NCI-H2171 (cell line): ENCODE measurements at places on chromosomes 6 and 20.

- DNase-seq: no peak
Measured at GRCh38 chr6:7166410-7167293, 58.9 kb downstream of the RREB1 start.

DNA sequence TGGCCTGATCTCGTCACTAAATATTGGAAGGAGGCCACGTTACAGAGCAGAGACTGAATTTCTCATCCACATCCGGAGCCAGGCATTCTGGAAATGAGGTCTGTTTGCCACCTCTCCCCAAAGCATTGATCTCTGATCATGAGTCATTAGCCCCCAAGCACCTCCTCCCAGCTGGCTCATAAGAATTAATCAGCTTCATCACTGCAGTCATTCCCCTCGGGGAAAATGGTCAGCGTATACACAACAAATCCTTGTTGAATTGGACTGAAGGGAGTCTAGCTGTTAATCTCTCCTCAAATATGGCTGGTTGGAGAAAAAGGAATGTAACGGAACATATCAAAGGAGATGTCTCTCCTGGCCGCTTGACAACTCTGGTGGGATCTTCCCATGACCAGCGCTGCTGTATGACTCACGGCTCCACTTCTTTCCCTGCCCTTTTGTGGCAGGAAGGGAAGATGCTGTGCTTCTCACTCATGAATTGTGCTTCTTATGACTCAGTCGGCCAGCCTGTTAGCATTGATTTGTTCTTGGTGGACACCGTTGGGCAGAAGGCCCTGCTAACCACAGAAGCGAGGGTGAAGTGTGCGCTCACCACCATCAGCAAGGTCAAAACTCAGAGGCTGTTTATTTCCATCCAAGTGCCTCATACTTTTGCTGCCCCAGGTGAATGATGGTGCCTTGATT, 76.7 kb downstream of the RNF182 start:
- DNase-seq: no peak

DNA sequence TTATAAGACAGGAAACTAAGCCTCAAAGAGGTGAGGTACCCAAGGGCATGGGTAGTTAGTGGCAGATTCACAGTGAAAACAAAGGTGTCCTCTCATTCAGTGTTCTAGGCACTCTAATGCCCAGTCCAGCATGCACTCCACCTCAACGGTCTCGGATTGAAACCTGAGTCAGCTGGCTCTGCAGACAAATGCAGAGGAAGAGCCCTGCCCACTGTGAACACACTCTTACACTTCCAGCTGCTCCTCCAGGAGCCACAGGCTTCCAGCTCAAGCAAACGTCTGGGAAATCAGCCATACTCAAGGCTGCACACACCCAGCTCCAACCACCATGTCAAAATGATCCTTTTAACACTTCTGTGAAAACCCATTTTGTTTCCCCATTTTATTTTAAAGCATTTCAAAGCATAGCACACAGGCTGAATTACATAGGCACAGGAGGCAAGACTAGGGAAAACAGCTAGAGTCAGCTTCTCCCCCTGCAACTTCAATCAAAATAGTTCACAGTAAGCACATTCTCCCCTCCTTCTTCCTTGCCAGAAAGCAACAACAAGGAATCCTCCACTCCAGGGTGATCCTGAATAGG, 3.0 kb upstream of the IL17A start:
- DNase-seq: no peak

GRCh38 chr6:130724089-130724488, 103.1 kb upstream of the SMLR1 start:
- DNase-seq: no peak

GRCh38 chr6:43964659-43965570, 162.3 kb downstream of the MRPL14 start:
- no peak for DNase-seq

- DNase-seq: no peak
Measured at GRCh38 chr6:35955521-35955920, 34.6 kb upstream of the SRPK1 start.

DNA sequence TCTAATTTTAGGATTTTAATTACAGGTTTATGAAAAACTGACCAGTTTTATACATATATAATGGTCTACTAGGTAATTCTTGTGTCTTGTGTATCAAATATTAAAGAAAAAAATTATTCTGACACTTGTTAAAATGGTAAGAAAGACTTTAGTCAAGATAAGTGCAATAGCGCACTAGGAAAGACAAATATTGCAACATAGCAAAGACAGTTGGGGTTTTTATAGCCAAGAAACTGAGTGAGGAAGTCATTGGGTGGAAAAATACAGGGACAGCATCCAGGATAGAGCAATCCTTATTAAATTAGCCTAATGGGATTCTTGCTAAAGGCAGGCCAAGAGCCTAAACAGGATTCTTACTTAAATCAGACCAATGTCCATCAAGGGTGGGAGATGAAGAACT, 71.1 kb downstream of the ROS1 start:
- no peak for DNase-seq

GRCh38 chr20:58019027-58019849, 209.2 kb downstream of the ANKRD60 start:
- DNase-seq: no peak

DNA sequence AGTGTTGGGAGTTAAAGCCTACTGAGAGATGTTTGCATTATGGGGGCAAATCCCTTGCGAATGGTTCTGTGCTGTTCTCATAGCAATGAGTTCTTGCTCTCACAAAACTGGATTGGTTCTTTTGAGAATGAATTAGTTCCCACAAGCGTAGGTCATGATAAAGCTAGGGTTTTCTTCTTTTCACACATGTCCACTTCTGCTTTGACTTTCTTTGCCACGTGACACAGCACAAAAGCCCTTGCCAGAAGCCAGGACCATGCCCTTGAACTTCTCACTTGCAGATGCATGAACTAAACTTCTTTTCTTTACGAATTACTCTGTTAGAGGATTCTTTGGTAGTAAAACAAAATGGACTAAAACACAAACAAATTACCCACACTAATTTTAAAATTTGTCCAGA, 922.8 kb downstream of the EPHA7 start:
- no peak for DNase-seq

DNA sequence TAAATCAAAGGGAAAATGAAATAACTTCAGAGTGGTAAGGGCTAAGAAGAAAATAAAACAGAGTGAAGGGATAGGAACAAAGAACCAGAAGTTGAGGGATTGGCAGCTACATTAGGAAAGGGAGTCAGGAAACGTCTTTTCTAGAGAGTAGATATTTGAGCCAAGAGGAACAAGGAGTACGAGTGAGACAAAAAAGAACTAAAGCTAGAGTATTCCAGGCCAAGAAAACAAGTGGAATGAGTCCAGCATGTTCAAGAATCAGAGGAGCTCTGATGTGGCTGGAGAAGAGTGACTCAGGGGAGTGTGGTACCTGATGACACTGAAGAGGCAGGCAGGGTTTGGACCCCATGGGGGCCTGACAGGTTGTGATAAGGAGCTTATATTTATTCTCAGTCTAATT, 66.3 kb downstream of the CEP162 start:
- no peak for DNase-seq

DNA sequence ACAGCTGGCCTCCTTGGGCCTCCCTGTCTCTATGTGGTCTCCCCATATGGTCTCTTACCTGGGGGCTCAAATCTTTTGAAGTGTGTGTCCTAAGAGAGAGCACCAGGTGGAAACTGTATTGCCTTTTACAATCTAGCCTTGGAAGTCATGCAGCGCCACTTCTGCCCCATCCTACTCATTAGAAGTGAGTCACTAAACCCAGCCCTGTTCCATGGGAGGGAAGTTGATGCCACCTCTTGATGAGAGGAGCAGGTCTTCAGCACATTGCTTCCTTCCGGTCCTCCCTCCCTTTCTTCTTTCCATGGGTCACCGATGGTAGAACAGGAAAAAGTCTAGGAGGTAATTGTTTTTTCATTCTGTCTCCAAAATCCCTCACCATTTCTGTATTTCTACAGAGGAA, 156.3 kb downstream of the FOXA2 start:
- DNase-seq: no peak

- no peak for DNase-seq
Measured at GRCh38 chr6:157185986-157186385, 137.3 kb downstream of the TMEM242 start.

DNA sequence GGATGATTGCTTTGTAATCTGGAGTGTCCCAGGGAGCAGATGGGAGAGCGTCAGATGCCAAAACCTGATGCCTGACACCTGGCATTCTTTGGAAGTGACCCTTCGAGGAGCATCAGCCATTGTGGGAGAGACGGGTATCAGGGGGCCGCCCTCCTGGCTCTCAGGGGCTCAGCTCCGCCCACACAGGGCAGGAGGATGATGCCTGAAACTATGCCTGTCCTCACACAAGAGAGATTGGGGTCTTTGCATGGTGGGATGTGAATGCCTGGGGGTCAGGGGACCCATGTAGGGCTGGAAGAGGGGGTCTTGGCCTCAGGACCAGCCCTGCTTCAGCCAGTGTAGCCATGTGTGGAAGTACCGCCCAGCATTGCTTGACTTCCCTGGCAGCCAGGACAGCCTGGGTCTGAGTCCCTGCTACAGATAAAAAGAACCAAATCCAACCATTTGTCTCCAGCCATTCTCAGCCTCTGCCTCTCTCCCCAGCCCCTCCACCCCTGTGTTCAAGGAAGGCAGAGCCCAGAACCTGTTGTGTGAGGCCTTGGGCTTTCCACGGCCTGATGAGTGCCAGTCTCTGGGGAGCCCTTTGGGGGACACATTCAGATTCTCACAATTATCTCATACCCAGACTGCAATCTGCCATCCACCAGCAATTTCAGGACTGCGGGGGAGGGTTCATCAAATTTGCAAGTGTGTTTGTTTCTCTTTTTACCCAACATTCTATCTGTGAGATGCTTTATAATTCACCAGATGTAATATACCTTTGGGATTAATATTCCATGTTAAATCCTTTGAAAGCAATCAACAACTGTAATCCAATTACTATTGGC, 371.2 kb downstream of the PREX1 start:
- DNase-seq: peak; percentile 81

DNA sequence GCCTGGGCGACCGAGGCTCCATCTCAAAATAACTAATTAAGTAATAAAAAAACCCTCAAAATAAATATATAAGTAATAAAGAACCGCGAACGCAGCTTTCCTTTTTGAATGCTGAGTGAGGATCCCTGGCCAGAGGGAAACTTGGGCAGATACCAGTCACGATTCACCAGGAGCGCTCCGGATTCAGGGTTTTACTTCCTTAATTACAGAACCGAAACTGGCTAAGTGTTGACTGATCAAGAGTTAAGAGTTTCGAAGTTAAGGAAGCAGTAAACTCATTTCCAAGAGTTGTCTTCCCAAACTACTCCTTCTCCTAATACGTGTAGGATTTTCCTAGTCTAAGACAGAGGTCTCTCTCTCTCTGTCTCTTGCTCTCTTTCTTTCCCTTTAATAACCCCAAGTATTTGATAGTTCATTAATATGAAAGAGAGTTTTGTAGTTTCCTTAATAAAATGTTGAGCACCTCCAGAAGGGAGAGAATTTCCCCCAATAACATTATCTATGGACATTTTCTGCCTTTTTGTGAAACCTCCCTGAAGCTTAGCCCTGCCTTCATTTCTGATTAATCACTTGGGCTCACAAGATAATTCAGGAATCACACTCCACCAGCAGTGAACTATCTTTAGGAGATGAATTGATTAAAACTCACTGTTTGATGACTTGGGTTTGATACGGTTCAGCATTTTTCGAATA, 61.4 kb upstream of the ZNF217 start:
- no peak for DNase-seq

DNA sequence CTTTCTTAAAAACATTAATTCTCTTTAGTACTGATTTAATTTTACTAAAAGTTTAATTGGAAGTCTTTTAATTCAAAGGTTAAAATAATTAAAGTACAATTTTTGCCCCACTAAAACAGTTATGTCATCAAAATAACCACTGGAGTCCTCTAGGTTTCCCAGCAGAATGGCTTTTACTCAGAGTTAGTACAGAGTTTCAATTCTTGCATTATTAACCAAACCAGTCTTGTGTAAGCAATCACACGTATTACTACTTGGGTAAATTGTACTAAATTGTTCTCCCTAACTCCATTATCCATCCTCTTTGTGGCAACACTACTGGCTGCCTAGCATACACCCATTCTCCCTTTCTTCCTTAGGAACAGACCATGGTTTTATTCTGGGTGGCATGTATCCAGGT, 36.9 kb downstream of the CDK19 start:
- DNase-seq: no peak

DNA sequence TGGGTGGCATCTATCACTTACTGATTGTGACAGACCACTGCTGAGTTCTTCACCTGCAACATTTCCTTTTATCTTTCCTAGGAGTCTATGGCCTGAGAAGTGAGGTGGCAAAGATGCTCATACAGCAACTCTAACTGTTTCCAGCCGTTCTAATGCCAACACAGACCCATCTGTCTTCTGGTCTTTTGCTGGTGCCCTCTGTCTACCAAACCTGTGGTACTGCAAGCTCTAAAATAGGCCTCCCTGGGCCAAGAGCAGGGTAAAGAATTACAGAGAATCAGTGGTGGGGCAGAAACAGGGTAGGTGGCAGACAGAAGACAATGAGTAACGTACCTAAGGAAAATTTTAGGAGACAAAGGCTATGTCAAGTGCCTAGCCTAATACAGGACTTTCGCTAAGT, 611.0 kb upstream of the FLRT3 start:
- DNase-seq: no peak

- no peak for DNase-seq
Measured at GRCh38 chr6:39080246-39080875, 31.8 kb downstream of the GLP1R start.

GRCh38 chr6:113731541-113731940, 125.6 kb upstream of the MARCKS start:
- no peak for DNase-seq

DNA sequence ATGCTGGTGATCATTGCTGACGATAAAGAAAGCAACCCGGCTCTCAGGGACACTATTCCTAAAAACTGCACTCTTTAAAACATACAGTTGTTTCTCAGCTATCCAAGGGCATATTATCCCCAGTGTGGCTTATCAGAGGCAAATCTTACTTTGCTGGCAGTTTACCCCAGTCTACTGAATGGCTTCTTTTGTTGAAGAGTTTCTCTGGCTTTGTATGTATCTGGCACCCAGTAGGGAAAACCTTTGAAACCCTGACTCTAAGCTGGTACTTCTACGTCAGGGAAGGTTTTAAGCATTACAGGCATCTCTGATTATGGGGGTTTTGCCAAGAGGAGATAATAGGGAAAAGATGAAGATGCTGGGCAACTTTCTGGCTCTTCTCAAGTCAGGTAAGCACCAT, 637.6 kb upstream of the CHD6 start:
- DNase-seq: no peak
